NCI-H2081 (cell line): ENCODE measurements at places on chromosomes 4 and X.

GRCh38 chrX:16067886-16068515 is 55.4 kb upstream of the GRPR start:
- DNase-seq, result no peak

- DNase-seq, result no peak
Observed at GRCh38 chr4:79281566-79282359, 44.1 kb downstream of the NAA11 start.

DNA sequence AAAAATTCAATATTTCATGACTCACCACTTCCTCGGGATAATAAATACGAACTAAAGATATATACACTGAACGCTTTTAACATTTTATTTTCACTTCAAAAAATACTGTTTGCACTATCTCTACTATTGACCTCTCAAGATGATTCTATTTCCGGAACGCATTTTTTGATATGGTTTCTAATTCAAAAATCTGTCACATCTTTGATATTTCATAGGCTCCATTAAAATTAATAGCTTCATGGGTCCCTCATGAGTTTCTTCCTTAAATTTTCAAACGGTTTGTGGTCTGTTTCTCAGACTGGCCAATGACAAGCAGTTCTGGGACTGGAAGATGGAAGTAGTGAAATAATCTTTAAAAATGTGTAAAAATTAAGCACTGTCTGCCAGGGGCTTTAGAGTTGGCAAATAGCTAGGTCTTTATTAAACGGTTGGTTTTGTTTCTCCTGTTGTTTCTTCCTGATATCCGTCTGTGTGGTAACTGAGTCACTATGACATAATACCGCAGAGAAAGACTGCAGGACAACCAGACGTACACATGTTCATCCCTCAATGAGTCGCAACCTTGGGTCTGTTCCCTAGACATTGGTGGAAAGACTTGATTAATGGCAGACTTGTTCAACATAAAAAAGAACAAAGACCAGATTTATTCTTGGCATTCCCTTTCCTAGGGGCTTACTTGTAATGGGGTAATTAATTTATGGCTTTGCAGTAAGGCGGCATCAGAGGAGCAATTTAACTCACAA is 133.8 kb downstream of the PALLD start:
- DNase-seq, result no peak

- peak; percentile 13 for DNase-seq
Observed at GRCh38 chr4:61445374-61446063, 245.4 kb downstream of the ADGRL3 start.

- DNase-seq, result no peak
Observed at GRCh38 chr4:136526517-136526916, 1005.8 kb downstream of the PCDH18 start.

DNA sequence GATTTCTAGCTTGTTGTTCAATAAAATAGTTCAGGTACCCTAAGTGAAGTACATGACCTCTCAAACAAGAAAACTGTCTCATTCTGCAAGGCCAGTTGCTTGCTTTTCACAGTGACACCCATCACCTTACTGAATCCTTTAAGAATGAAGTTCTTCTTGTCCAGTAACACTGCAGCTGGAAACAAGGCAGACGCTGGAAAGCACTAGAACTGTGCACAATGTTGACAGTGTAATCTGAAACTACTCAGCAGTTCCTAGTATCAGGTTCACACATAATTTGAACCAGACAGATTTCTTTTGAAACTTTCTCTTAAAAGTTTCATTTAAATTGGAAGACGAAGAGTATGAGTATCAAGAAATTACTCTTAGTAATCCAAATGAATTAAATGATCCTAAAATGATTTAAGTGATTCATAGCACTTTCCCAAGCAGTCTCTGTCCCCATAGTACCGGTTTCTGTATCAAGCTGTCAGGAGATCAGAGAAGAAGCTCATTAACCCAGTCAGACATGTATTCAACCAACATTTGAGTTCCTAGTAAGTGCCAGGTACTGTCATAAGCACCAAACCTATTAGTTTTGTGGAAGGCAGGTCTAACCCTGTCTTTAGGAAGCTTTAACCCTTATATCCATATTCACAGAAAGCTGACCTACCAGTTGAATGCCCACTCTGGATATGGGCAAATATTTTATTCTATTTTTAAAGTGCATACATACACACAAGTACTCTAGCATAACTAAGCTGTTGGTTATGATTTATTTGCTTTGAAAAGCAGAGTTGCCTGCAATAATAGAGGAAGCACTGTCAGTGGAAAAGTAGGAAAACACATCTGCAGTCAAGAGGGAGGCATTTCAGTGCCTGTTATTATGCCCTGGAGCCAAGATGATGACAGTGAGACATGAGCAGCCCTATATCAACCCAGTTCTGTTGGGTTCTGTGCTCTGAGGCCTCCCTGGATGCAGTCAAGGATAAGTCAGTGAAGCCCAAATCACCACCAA is 63.6 kb downstream of the PALLD start:
- peak; percentile 31 for DNase-seq

GRCh38 chr4:139720806-139721205 is 55.2 kb downstream of the MGST2 start:
- DNase-seq, result no peak

DNA sequence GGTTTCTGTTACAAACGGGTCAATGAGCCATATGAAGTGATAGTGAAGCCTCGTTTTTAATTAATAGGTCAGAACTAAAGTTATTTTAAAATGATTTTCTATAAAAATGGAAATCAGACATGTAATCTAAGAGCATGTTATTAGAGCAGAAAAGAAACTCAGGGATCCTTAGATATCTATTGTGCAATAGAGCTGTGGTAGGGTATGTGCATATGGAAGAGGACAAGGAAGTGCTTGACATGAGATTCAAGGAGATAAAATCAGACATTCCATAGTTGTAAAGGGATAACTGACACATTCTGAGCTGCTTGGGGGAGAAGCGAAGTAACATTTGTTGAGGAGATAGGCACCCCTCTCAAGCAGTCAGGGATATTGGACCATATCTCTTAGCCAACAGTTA is 143.0 kb downstream of the AFF2 start:
- no peak for DNase-seq

GRCh38 chrX:69813677-69814076 is 197.8 kb downstream of the EDA start:
- no peak for DNase-seq

GRCh38 chrX:18994713-18995112 is 10.8 kb upstream of the PHKA2 start:
- no peak for DNase-seq

- no peak for DNase-seq
Observed at GRCh38 chr4:147842573-147842972, 110.7 kb downstream of the ARHGAP10 start.

DNA sequence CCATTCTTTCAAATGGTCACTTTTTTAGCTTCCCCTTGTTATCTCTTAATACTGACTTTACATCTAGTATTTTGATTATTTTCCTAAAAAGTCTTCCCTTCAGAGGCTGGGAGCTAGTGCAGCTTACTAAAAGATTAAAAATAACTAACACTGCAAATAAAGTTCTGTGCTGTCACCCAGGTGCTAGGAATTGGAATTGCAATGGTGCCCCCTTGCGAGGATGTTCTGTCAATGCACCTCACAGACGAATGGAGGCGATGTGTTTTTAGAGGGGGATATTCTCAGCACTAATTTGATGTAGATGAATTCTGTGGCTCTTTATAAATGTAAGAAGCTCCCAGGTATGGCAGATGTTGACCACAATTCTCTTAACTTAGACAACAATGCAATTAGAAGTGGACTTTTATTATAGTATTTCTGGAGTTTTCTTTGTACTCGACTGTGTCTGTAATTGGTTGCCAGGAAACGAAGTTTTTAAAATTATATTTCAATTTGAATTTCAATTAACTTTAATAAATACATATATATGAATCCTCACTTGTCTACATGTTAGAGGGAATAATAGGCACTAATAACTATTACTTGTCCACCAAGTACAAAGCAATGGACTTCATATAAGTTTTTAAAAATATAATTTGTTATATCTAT is 22.0 kb upstream of the SMIM31 start:
- peak; percentile 33 for DNase-seq

- DNase-seq, result no peak
Observed at GRCh38 chrX:15336023-15336413, 695 bp upstream of the PIGA start.

DNA sequence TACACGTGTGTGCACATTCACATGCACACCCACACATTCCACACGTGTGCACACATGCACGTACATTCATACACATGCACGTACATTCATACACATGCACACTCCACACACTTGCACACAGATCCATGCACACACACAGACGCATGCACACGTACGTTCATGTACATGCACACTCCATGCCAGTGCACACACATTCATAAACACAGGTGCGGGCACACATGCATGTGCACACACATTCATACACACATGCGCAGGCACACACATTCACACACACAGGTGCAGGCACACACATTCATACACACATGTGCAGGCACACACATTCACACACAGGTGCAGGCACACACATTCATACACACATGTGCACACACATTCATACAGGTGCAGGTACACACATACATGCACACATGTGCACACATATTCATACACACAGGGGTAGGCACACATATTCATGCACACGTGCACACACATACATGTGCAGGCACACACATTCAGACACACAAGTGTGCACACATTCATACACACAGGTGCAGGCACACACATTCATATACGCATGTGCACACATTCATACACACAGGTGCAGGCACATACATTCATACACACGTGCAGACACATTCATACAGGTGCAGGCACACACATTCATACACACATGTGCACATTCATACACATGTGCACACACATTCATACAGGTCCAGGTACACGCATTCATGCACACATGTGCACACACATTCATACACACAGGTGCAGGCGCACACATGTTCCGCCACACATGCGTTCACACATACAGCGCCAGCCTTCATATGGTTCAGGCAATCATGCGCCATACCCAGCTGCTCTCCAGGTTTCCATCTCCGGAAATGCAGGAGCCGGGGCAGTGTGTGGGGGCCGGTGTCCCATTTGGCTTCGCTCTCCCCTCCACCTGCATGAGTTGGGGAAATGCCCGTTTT is 124.8 kb downstream of the HMX1 start:
- DNase-seq, result no peak

DNA sequence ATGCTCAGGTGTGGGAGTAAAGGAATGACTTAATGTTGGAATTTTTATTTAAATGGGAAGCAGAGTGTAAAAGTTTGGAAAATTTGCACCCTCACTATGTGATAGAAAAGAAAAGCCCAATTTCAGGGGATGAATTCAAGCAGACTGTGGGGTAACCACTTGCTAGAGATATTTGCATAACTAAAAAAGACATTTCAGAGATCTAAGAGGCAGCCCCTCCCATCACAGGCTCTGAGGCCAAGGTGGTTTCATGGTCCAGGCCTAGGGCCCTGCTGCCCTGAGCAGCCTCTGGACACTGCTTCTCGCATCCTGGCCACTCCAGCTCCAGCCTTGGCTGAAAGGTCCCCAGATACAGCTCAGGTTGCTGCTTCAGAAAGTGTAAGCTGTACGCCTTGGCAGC is 5.9 kb upstream of the XPNPEP2 start:
- no peak for DNase-seq

GRCh38 chr4:125676156-125676555 is 361.4 kb downstream of the FAT4 start:
- no peak for DNase-seq

DNA sequence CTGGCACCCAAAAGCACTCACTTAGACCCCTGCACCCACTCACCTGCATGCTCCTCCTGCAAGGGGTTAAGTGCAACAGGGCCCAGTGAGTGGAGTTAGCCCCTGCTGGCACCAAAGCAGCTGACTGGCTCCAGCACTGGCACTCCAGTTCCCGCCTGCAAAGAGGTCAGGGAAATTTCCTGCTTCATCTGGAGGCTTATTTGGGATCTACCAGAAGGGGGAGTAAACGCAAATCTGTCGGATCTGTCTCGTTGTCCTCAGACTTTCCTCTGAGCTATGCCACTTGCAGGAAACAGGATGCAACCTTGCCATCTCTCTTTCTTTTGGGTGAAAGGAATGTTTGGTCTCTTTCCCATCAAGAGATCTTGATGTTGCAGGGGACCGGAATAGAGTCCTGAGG is 435.6 kb downstream of the PCDH10 start:
- DNase-seq, result no peak

DNA sequence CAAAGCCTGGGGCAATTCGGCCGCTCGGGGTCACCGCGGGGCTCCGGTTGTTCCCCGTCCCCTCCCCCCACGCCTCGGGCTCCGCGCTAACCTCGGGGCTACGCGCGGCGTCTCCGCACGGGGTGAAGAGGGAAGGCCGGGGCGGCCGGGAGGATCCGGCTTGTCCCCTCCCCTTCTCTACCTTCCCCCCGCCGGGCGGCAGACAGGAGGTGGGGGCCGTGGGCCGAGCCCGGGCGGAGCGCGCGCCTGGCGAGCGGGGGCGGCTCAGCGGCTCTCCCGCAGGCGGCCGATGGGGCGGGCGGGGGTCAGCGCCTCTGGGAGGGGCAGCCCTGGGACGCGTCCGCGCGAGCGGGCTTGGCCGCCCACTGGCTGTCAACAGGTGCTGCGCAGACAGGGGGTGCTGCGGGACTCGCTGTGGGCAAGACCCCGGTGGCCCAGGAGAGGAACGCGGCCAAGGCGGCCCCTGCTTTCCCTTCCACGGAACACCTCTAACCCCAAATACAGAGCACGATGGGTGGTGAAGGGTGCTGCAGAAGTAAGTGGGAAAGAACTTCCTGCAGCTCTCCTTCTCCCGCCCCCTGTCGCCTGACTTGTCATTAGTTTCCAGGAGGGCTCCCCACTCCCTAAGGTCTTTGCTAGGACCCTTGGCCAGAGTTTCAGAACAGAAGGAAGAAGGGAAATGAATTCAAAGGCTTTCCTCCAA is at the start of gene PDGFC:
PDGFC (minus strand) TSS at position 124 of the 703 bp plus-strand sequence. CDS start 896 bp downstream, outside the sequence.
- DNase-seq, result peak; percentile 30

DNA sequence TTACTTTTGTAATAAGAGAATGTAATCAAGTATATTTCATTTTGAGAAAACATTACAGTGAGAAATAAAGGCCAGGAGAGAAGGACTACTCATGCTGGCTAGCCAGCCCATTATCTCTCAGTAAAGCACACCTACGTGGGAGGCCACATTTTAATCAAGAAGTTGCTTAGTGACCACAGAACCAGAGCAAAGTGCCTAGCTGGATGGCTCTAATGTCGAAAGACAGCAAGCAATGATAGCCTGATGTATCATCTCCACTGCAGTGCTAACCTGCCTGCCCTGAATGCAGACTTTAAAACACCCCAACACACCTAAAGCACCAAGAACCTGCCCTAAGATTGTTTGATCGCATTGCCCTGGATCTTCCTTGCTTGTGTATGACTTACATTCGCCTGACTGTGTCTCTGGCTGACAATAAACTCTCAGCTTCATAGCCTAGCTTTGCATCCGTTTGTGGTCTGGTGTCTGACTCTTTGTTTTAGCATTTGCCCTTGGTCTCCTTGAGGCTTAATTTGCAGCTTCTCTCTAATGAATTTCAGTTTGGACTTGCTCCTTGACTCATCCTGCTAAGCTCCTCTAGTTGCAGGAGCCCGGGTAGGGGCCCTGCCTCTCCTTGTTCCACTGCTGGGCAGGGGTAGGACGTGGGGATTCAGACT is 31.4 kb upstream of the SOWAHD start:
- no peak for DNase-seq

DNA sequence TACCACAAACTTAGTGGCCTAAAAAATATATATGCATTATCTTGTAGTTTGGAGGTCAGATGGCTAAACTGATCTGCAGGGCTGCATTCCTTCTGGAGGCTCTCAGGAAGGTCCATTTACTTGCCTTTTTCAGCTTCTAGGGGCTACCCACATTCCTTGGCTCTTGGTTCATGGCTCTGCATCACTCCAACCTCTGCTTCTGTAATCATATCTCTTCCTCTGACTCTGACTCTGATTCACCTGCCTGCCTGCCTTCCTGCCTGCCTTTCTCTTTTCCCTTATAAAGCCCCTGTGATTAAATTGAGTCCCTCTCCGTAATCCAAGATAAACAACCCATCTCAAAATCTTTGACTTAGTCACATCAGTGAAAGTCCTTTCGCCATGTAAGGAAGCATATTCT is 25.0 kb upstream of the FRMPD4 start:
- DNase-seq, result no peak
